Activated naive CD8-positive, alpha-beta T cell treated with anti-CD3 and anti-CD28 coated beads, Interleukin-2, amount 10 ng/mL, durations not matched to agents 7 days and 5 days (primary cell): ENCODE measurements at places on chromosomes 11 and 22. TPM values are rescaled to one million over a fixed set of nuclear protein-coding genes. Genes with fewer than 3 reads are reported as not detected.

Gene OR8D4
- total RNA-seq = not detected

Gene ENTHD1
- 0.11 TPM for total RNA-seq

Gene RNF26
- total RNA-seq = 32.2 TPM

Gene FGF3
- not detected for total RNA-seq

Gene PGA5
- not detected for total RNA-seq

Gene OR6A2
- not detected for total RNA-seq

Gene DNAJB7
- total RNA-seq = not detected

Gene CHCHD10
- total RNA-seq = 99.8 TPM

Gene TNNT3
- 16.7 TPM for total RNA-seq

Gene OR51I1
- total RNA-seq = not detected

Gene SLC5A4
- not detected for total RNA-seq

DNA sequence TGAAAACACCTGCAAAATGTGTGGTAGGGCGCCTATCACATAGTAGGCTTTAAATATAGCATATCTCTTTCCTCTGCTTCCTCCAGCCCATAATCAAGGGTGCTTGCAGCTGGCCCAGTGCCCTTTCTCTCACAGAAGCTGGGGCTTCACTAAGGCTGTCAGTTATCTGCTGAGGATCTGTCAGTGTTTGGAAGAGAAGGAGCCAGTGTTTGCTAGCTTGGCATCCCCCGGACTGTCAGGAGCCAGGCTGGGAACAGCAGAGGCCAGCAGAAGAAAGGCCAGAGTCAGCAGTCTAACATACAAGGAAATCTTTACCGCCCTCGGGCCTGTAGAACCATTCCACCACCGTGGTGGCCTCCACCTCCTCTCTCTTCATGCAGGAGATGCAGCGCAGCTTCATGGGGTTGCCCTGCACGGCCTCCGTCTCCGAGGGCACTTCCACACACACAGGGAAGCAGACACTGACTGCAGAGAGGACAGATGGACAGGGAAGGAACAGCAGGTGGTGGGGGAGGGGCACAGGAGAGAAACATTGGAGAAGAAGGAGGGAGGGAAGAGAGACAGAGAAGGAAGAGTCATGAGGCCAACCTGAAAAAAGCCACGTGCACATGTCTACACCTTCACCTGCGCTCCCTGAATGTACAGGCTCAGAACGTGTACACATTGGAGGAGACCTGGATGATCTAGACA lies 9.0 kb downstream of the SCN3B start:
- no peak for DNase-seq

DNA sequence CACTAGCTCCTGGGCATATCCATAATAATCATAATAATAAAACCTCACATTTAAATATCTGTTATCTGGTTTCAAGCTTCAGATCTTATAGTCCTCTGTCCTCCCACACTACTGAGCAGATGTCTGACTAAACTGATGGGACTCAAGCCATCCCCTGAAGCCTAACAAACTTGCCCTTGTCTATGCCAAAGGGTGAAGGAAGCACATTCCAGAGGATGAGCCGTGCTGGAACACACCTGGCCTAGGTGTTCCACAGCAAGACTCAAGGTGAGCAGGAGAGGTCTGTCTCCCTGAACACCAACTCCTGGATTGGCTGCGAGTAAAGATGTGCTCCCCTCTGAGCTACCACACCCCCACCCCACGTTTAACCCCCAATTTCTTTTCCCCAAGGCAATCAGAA lies 14.7 kb downstream of the SCUBE2 start:
- no peak for DNase-seq

GRCh38 chr11:76745561-76746207 lies 37.5 kb upstream of the TSKU start:
- no peak for DNase-seq

- no peak for DNase-seq
Measured at GRCh38 chr11:84901991-84902390, 725.2 kb downstream of the DLG2 start.

DNA sequence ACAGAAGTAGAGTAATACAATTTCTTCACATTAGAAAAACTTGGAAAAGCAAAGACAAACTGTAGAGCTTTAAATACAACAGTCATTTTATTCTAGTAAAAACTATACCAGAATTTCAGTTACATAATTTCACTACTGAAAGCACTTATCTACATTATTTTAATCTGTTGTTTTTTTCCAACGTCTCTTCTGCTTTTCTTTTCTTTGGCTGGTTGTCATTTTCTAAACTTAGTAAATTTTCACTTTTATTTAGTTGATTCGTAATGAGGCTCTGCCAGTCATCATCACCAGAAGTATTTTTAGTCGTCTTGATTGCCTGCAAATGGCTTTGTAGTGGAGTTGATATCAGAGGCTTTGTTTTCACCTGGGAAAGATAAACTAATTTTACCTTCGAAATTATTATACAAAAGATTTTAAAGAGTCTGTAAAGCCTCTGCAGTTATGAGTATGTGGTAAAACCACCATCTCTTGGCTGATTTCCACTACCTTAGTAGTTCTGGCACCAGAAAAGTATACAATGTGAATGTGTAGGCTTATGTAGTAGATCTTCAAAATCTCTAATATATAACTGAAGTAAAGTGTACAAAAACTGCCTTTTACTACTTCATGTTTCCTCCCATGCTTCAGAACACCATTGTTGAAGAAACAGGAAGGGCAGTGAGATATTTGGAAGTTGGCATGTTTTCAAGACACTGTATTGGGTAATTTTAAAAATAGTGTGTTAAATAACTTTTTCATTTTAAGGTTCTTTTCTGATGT lies 19.2 kb downstream of the EIF3M start:
- no peak for DNase-seq

GRCh38 chr11:74522776-74523175 lies 29.3 kb upstream of the LIPT2 start:
- no peak for DNase-seq

DNA sequence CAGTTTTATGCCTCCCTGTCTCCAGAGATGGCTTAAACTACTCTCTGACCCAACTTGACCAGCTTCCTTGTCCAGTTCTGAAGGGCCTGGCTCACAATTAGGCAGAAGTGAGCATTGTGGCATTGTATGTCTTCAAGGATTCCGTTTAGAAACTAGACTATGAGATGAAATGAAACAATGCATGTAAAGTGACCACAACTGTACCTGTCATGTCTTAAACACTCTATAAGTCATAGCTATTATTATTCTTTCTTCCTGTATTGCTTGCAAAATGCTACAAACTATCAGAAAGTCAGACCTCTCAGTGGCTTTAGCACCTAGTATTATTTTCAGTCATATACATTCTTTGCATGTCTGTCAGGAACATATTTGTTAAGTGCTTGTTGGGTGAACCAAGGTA lies 127.9 kb upstream of the MTMR2 start:
- DNase-seq = no peak

- no peak for DNase-seq
Measured at GRCh38 chr11:78140392-78141077, 1.1 kb upstream of the ALG8 start.

DNA sequence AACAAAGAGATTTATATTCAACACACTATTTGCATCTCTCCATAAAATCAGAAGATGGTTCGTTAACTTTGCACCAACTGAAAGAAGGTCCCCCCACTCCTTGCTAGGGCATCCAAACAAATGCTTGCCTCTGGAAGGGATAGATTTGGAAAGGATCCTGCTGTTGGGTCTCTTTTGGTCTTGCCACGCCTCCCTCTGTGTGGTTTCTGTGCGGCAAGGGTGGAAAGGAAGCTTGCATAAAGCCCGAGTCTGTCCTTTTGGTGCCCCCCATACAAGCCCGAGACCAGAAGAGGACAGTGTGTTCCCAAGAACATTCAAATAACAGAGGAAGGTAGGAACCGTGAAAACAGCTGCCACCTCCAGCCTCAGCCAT lies 15.1 kb downstream of the SCGB1A1 start:
- DNase-seq = no peak

- no peak for DNase-seq
Measured at GRCh38 chr11:126197277-126197939, 14.0 kb downstream of the RPUSD4 start.

DNA sequence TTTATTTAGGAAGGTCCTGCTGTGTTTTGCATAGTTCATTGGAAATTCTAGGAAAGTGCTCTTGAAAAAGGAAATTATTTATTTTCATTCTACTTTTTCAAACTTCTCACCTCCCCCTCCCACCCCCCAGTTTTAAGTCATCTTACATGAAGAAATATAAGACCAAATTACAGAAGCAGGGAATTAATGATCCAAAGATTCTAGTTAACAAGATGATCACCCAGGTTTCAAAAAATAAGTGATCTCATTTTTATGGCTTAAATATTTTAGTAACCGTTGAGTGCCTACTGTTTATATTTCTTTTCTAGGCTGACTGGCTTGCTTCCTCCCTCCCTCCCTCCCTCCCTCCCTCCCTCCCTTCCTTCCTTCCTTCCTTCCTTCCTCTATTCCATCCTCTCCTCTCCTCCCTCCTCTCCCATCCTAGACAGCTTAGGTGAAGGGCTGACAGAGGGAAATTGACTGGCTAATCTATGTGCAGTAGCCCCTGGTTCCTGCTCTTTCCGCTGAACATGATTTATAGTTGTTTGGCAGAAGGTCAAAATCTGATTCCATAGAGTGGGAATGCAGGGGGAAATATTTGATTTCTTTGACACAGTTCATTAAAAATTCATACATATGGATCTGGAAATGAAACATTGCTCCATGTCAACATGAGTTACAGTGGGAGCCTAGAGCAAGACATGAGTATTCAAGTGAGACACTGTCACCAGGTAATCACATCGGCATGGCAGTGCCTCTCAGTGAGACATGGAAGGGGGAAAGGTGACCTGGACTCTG lies 123.4 kb downstream of the COMMD9 start:
- DNase-seq = no peak

- DNase-seq = no peak
Measured at GRCh38 chr11:131463649-131464425, 93.4 kb downstream of the NTM start.

GRCh38 chr11:119904531-119905035 lies 175.6 kb upstream of the NECTIN1 start:
- DNase-seq = no peak

DNA sequence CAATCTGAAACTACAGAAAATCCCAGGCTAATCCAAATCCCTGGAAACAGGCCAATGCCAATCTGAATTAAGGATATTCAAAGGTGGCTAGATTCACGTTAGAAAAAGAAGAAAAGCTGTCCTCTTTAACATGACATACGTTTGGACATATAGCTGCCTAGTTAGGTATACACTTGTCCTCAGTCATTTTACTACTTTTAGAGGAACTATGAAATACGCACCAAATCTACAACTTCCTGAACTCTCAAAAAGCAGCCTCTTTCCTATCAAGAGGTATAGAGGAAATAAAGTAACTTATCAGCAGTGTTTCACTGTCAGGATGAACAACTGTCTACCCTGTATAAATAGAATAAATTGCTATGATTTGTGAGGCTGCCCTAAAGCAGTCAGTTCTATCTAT lies 24.0 kb downstream of the KMT5B start:
- DNase-seq = no peak

- no peak for DNase-seq
Measured at GRCh38 chr22:26075251-26075650, 94.0 kb upstream of the SEZ6L start.

GRCh38 chr11:125428486-125429173 lies 67.4 kb downstream of the FEZ1 start:
- no peak for DNase-seq

- peak; percentile 73 for DNase-seq
Measured at GRCh38 chr22:49961601-49962011, 1.0 kb downstream of the PIM3 start.

GRCh38 chr11:74694136-74694930 lies 36.9 kb downstream of the CHRDL2 start:
- DNase-seq = no peak

- DNase-seq = no peak
Measured at GRCh38 chr11:70477176-70477575, 78.8 kb downstream of the CTTN start.

DNA sequence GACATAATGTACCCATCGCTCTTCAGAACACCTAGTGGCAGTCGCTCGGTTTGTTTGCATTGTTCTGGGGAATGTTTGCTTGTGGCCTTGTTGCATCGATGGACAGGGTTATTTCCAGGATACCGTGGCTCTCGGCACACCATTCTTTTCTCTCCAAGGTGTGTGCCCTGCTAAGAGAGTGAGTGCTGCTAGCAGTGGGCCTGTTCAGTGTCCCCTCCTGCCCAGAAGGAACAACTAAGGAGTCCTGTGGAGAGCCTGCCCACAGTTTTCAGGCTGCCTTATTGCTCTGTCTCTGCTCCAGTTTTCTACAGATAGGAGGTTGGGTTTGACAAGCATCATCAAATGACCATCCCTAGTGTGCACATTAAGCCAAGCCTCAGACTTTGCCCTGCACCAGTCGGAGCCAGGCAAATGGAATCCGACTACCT lies 1.4 kb downstream of the CRY2 start:
- no peak for DNase-seq

- no peak for DNase-seq
Measured at GRCh38 chr11:116129456-116129855, 625.2 kb upstream of the CADM1 start.

DNA sequence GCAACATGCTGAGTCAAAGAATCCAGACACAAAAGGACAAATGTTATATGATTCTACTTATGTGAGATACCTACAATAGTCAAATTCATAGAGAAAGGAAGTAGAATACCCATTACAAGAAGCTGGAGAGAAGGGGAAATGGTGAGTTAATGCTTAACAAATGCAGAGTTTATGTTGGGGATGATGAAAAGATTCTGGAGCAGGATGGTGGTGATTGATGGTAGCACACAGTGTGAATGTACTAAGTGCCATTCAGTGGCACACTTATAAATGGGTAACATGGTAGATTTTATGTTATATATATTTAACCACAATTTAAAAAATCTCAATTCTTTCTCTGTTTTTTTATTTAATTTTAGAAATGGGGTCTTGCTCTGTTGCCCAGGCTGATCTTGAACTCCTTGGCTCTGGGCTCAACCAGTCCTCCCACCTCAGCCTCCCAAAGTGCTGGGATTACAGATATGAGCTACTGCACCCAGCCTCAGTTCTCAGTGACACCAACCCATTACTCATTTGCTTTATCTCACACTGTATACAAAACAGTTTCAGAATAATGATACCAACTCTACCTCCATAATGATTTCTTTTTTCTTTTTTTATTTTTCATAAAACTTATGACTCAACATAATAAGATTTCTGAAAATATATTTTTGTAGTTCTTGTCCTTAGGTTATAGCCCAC lies 9.6 kb upstream of the RELA start:
- no peak for DNase-seq

GRCh38 chr11:86303257-86303656 lies 1.2 kb downstream of the HIKESHI start:
- DNase-seq = no peak

GRCh38 chr11:1822648-1823375 lies 12.0 kb upstream of the SYT8 start:
- DNase-seq = no peak

- no peak for DNase-seq
Measured at GRCh38 chr11:72511393-72512047, 77.2 kb upstream of the CLPB start.
